Neural crest cell (in vitro differentiated cells): ENCODE measurements at places on chromosomes 16 and 17. TPM values are rescaled to one million over a fixed set of nuclear protein-coding genes. Genes with fewer than 3 reads are reported as not detected.

GRCh38 chr17:61504697-61505096, 52.5 kb downstream of the TBX4 start:
- DNase-seq: no peak

GRCh38 chr17:77208217-77208808, 67.5 kb downstream of the SEC14L1 start:
- no peak for DNase-seq

The AIPL1 gene
- not detected in 2 replicates for total RNA-seq

DNA sequence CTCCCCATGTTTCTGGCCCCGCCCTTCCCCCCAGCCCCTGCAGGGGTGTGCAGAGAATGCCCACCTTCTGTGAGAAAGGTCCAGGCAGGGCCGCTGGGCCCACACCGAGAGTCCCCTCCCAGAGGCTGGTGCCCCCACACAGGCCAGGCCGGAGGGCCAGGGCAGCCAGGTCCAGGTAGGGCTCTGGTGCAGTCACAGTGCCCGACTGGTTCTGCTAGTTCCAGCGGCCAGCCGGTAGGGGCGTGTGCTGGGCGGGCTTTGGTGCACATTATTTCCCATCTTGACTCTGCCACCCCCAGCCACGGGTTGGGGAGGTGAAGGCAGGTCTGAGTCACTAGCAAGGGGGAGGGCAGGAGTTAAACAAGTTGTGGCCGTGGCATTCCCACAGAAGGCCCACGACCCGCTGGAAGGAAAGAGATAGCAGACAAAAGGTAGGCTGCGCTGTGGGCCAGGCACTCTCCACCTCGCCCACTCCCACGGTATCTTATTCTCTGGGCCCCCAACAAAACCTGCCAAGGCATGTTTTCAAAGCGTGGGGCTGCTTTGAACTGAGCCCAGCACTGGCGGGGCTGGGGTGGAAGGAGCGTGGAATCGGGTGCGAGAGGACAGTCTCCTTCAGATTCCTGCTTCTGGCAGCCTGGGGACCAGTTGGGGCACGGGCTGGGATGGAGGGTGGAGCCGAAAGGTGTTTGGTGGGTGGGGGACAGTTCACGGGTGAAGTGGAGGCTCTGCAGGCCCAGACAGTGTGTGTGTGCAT, 1.9 kb downstream of the EPN3 start:
- DNase-seq: no peak

DNA sequence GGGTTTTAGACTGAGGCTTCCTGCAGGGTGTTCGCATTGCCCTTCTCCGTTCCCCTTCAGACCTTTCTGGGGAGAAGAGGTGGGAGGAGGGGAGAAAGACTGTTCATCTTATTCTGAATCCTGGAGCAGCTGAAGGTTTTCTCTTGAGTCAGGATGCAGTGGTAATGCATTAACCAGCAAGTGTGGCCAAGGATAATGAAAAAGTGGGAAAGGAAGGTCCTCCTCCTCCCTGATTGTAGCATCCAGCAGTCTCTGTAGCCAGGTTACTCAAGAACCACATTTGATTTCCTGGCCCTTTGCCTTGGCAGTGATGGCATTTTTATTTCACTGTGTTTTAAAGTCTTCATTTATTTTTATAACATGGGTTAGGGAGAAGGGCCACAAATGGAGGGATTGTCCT, 59.1 kb downstream of the CYLD start:
- DNase-seq: no peak

- DNase-seq: no peak
Observed at GRCh38 chr17:32268734-32269288, 3.2 kb downstream of the RHBDL3 start.

GRCh38 chr16:30533146-30533522, 1.5 kb downstream of the ZNF747 start:
- no peak for DNase-seq

DNA sequence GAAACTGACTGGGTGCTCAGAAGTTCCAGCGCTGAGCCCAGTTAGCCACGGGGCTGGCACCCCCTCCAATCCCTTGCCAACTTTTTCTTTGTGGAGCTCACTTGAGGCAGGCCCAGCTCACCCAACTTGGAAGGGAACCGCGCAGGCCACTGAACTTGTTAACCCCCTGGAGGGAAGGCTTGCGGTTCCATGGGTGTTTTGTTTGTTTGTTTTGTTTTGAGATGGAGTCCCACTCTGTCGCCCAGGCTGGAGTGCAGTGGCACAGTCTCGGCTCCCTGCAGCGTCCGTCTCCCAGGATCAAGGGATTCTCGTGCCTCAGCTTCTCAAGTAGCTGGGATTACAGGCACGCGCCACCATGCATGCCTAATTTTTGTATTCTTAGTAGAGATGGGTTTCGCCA, 34.1 kb upstream of the NDRG4 start:
- DNase-seq: no peak

DNA sequence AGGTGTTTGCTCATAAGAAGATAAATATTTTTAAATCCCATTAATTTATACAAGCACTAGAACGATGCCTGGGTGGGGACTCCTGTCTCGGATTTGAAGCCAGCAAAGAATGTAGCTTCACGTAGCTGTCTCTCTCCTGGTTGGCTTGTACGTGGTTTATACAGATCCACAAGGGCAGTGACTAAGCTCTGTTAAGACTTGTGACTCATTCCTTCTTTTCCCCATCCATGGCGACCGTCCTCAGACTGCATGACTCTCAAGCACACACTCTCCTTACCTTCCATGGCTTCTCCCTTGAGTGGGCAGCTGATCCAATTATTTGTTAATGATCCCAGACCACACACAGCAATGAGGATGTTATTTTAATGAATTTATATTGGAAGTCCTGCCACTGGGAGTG, 679.7 kb upstream of the SOX9 start:
- DNase-seq: no peak

- no peak for DNase-seq
Observed at GRCh38 chr16:79261944-79262552, 338.5 kb downstream of the MAF start.

DNA sequence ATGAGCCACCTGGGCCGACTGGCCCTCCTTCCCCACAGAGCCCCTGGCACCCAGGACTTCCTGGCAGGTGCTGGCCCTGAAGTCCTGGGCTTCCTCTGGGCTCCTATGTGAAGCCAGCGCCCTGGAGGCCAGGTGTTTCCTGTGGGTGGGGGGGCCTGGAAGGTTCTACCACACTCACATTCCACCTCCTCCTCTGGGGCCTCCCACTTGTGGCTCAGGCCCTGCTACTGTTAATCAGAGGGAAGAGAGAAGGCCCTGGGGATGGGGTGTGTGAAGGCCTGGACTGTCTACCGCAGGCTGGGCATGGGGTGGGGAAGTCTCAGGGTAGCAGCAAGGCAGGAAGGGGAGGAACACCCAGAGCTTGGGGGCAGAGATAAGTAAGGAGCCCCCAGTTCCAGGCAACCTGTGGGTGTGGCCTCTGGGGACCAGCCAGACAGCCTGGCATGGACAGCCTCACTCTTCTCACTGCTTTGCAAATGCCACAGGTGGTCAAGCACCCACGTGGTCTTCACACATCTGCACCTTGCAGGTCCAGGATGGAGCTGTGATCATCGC, 111.9 kb upstream of the TNRC6C start:
- DNase-seq: no peak

- no peak for DNase-seq
Observed at GRCh38 chr16:89189358-89190025, 10.8 kb downstream of the SLC22A31 start.

GRCh38 chr16:9061358-9061813, 30.1 kb upstream of the HAPSTR1 start:
- no peak for DNase-seq

GRCh38 chr17:535198-535597, 179.4 kb downstream of the VPS53 start:
- no peak for DNase-seq
